ENCODE measurements at places on chromosomes 6 and 20. TPM values are rescaled to one million over a fixed set of nuclear protein-coding genes. Genes with fewer than 3 reads are reported as not detected.

GRCh38 chr20:48490961-48491831 is 336.6 kb downstream of the PREX1 start:
- no peak for DNase-seq

GRCh38 chr20:20229595-20229994 is 138.3 kb upstream of the INSM1 start:
- no peak for DNase-seq

The BPIFB1 gene
- total RNA-seq: not detected

The ADGB gene
- not detected for total RNA-seq

- no peak for DNase-seq
Measured at GRCh38 chr6:22132656-22133055, 164.2 kb downstream of the PRL start.

The OR2J3 gene
- not detected for total RNA-seq

Measured in Daoy (cell line).